ENCODE measurements at places on chromosomes 12 and 14.
A peak's percentile ranks its signal among the peaks of the same experiment; 100 is the strongest.

GRCh38 chr12:104423273-104423672, 33.5 kb upstream of the CHST11 start:
- DNase-seq = no peak

- peak; percentile 10 for DNase-seq
Observed at GRCh38 chr12:83823386-83824045, 1089.1 kb downstream of the SLC6A15 start.

DNA sequence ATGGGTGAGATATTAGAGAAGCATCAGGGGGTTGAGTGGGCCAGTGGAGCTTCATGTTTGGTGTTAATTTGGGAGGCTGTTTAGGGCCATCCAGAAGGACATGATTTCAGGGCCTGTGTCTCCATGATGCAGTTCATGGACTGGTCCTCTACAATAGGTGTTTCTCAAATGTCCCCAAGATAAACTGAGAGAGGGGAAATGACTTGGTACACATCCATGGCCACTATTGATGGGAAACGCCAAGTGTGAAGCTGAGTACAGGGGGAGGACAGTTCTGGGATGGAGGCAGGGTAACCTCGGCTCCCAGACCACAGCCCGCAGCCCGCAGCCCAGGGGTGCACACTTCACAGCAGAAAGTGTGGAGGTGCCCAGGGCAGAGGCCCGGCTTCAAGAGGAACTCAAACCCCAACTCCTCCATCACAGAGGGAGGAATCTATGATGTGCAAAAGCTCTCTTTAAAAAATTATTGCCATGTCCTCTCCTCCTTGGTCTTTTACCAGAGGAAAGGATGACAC, 33.3 kb downstream of the CACNA2D4 start:
- no peak for DNase-seq

DNA sequence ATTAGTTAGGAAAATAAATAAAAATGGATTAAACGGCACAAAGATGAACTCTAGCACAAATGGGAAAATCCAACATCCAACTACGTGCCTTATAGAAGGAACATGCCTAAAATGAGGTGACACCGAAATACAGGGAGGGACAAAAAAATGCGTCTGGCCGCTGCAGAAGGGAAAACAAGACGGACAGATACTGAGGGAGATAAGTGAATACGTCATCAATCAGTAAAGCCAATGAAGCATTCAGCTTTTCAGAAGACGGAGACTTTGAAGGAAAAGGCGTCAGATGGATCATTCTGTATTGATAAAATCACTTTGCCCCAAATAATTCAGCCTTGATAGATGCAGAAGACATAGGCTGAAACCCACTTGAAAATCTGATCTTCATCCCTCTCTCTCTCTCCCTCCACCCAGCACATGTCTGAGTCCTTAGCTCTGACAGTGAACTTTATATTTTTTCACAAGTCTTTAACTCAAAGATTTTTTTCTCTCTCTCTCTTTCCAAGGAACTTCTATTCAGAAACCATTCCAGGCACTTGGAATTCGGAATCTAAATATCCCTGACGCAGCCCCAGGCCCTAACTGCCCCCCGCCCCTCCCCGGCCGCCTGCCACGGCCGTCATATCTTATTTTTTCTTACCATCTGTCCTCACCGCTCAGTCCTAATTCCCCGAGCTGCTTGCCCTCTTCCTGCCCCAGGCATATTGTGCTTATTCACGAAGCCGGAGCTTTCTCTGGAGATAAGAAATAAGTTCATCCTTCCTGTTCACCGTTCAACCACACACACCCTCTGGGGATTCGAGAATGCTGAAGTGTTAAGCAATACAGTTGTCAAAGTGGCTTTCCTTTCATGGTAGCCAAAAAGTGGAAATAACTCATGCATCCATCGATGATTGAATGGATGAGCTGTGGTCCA, 35.5 kb upstream of the RFLNA start:
- DNase-seq = no peak

DNA sequence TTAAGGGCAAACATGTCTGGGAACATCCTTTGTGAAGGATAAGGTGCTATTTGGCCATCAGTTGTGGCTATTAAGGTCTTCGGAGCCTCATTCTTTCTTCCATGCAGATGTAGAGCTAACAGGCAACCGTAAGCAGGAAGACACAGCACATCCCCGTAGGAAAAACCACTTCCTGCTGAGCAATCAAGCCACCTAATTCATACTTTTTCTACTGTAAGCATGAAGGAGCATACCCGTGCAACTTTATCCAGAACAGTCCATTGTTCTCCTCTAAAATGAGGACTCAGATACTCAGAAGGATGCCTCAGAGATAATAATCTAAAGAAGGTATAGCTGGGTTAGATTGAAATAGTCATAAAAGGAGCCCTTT, 232.0 kb downstream of the PPM1H start:
- no peak for DNase-seq

GRCh38 chr14:105169776-105170655, 1.4 kb upstream of the JAG2 start:
- DNase-seq = peak; percentile 53

DNA sequence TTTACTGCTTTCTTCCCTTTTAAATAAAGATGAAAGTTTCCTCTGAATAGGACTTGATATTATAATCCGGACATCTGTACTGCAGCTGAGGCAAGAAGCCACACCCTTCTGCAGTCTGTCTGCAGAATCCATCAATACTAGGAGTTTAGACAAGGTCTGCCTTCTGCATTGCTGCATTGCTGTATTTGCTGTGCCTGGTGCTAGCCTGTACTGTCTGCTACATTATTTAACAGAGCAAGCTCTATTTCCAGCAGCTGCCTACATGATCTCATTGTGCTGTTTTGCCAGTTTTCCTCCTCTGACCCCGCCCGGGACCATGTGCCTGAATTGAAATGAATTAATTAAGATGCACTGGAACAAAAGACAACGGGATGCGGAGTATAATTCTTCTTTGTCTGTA, 1.7 kb downstream of the TUBA1A start:
- DNase-seq = no peak

GRCh38 chr12:122840580-122841513, 5.6 kb downstream of the HIP1R start:
- DNase-seq = no peak

DNA sequence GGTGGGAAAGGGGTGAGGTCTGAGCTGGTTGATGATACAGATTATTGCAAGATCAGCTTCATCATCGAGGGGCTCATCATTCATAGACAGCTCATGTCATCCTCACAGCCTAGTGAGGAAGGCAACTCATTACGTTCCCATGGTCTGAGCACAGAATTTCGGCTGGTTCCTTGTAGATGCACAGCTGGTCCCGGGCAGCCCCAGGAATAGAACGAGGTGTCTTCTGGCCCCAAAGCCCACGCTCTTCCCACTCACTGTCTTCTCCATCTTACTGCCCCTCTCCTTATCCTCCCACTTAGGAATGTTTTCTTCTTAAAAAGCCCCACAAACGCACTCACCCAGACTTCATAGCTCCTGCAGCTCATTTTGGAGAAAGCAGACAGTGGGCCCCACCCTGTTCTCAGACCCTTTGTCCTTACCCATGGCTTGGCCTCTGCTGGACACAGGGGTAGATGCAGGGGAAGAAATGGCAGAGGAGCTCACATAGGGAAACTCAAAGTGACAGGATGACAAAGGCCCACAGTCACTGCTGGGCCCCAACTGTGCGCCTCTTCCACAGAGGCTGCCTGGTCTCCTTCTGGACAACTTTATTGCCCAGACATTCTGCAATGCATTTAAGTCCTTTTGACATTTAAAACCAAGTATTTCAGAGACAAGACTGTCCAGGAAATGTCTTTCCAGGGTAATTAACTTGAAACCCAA, 162.2 kb downstream of the ADGRD1 start:
- DNase-seq = no peak

DNA sequence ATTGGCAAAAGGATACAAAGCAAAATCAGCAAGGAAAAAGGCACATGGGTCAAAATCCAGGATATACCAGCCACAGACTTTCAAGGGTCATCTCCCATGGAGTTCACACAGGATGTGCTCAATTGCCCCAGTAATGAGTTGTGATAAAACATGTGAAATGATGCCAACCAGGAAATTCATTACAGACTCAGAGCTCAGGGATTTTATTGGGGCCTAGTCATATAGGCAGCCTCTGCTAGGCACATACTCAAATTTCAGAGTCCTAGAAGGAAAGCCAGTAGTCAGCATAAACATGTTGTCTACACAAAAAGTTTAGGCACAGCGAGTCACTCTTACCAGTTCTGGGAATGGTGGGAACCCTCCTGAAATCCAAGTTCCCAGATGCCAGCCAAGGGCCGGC, 64.4 kb upstream of the OSBPL8 start:
- no peak for DNase-seq

DNA sequence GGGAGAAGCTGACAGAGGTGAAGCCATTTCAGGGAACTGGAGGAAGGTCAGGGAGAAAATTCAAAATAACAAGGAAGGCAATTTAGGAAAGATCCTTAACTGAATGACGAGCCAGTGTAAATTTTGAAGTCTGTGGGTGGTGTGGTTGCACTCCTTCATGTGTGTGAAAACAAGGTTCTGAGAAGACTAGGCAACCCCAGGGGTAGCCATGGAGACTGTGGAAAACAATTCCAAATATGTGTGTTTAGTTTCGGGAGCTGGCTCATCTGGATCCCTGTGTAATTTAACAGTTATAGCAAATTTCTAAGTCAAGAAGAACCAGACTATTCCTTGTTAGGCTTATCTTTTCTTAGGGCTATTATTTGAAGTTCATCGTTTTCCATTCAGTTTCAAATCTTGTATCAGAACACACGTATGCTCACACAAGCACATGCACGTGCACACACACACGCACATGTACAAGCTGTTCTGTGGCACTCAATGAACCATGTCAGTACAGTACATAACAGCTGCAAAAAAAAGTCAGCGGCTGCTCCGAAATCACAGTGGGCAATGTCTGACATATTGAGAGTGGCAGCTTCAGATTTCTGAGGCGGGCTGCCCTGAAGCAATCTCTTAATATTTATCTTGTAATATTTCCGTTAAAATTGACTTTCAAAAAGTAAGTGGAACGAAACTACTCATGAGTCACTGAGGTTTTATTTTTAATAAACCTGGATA, 411.2 kb downstream of the AEBP2 start:
- no peak for DNase-seq

- no peak for DNase-seq
Observed at GRCh38 chr12:98845957-98846356, 200.9 kb downstream of the APAF1 start.

- no peak for DNase-seq
Observed at GRCh38 chr12:54368025-54368708, 3.9 kb upstream of the GPR84 start.

GRCh38 chr14:76958980-76959710, 69.4 kb downstream of the IRF2BPL start:
- no peak for DNase-seq

GRCh38 chr12:29743801-29744200, 39.9 kb downstream of the TMTC1 start:
- no peak for DNase-seq

DNA sequence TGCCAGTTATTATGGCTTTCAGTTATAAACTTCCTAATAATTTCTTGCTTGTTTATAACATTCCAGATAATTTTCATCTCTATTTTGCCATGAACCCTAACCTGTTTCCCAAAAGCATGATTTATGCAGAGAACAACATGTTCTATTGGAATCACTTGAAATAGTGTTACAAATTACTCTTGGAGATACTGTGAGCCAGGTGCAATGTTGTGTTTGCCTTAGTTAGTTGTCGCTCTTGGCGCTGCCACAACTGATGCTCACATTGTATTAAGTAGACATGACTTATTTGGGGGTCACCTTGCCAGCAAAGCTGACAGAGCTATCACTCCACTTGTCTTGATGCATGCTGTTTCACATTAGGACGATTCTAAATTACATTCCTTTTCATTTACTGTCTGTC, 49.4 kb downstream of the TSPAN8 start:
- DNase-seq = no peak

GRCh38 chr12:1805441-1806081, 14.8 kb upstream of the LRTM2 start:
- no peak for DNase-seq

DNA sequence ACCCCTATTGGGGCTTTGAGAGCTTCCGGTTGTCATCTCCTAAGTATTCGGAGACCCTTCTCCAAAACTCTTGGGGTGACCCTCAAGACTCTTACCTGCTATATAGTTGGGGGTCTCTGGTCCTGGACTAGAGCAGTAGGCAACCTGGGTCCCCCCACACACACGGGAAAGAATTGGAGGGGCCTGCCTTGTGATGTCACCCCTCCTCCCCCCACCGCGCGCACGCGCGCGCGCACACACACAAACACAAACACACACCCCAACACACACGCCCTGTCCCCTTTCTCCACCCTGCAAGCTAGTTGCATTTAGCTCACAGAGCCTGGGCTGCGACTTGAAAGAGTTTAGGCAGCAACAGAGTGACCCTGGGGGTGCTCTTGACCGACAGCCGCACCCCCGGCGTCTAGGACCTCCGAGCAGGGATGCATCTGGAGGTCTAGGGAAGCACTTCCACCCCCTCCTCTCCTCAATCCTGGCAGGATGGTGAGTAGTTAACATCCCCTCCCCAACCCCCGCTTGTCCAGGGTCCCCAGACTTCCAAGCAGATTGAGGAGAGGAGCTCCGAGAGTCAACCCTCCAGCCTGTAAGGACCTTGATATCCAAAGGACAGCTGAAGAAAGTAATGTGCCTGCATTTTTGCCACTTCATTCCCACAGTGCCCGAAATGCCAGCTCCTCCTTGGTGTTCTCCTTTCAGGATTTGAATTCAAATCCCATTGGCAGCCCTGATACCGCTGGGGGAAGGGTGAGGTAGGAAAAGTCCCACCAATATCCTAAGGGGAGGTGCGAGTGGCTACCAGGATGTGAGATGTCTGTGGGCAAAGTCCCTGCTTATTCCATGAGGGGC, 1.4 kb upstream of the DNAJC14 start:
- peak; percentile 69 for DNase-seq

- no peak for DNase-seq
Observed at GRCh38 chr14:50883827-50884197, 12.0 kb downstream of the ABHD12B start.

DNA sequence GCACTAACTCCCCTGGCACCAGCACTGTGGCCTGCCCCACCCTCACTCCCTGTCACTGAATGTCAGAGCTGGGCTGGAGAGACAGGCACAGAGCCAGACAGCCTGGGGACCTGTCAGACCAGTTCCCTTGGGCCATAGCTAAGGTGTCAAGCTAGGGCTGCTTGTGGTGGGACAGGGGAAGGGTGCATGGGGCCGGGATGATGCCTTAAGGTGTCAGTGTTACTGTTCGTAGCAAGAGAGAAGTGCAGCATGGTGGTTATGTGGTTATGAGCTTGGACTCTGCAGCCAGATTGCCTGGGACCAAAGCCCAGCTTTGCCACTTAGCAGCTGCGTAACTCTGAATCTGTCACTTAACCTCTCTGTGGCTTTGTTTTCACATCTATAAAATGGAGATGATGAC, 3.8 kb downstream of the RAPGEF3 start:
- DNase-seq = no peak

GRCh38 chr12:65916991-65917695, 92.9 kb downstream of the HMGA2 start:
- DNase-seq = no peak

DNA sequence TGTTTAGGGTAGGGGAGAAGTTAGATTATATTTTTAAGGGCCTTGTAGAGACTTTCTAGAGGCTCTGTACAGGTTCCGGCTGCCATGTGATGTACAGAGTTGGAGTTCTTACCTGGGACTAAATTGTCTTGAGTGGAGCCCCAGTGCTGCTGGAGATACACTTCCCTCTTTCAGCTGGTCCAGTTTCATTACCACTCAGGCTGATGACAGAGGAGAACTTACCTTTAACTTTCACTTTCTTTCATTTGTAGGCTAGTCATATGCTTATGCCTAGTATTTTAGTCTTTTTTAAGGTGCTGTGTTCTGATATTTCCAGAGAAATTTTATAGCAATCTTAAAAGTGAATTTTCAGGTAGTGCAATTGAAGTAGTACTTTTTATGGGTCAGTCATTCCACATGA, 117.3 kb downstream of the ERC1 start:
- DNase-seq = no peak

Data from CD4-positive, alpha-beta T cell treated with Interleukin-17A for 4 hours (primary cell).